ENCODE measurements at places on chromosomes 5 and 9.

- DNase-seq: no peak
Measured at GRCh38 chr9:4803670-4804530, 11.2 kb downstream of the RCL1 start.

GRCh38 chr9:72601615-72602014 lies 80.2 kb downstream of the TMC1 start:
- DNase-seq: no peak

GRCh38 chr9:68919661-68920060 lies 94.3 kb downstream of the PRKACG start:
- DNase-seq: no peak

- no peak for DNase-seq
Measured at GRCh38 chr9:93503381-93503780, 50.0 kb upstream of the FAM120AOS start.

- no peak for DNase-seq
Measured at GRCh38 chr9:28318515-28318914, 745.2 kb upstream of the C9orf72 start.

DNA sequence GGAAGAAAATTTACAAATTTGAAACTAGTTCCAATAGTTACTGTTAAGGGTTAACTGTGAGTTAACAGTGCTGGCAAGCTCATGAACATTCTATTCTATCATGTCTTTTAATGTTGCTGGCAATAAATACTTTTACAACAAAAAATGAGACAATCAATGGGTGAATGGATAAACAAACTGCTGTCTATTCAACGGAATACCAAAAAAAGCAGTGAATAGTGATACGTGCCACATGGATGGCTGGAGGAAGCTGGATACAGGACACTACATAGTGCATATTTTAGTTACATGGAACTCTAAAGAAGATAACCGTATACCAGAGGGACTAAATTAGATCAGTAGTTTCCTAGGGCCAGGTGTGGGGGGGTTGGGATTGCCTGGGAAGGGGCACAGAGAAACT lies 155.8 kb upstream of the RETREG1 start:
- no peak for DNase-seq

DNA sequence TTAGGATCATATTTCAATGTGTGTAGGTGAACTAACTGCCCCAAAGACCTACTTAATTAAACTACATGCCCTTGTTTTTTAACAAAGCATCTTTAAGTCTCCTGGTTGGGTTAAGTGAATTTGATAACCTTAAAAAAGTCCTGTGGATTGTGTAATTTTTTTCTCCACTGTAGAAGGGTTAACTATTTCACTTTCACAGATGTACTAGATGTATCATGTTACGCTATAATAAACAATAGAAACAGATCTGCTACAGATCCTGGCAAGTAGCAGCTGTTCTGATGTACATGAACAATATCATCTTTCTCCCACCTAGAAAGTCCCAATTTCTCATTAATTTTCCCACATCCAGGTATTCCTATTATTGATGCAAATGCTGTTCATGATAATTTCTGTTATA lies 18.9 kb downstream of the KIF24 start:
- DNase-seq: no peak

DNA sequence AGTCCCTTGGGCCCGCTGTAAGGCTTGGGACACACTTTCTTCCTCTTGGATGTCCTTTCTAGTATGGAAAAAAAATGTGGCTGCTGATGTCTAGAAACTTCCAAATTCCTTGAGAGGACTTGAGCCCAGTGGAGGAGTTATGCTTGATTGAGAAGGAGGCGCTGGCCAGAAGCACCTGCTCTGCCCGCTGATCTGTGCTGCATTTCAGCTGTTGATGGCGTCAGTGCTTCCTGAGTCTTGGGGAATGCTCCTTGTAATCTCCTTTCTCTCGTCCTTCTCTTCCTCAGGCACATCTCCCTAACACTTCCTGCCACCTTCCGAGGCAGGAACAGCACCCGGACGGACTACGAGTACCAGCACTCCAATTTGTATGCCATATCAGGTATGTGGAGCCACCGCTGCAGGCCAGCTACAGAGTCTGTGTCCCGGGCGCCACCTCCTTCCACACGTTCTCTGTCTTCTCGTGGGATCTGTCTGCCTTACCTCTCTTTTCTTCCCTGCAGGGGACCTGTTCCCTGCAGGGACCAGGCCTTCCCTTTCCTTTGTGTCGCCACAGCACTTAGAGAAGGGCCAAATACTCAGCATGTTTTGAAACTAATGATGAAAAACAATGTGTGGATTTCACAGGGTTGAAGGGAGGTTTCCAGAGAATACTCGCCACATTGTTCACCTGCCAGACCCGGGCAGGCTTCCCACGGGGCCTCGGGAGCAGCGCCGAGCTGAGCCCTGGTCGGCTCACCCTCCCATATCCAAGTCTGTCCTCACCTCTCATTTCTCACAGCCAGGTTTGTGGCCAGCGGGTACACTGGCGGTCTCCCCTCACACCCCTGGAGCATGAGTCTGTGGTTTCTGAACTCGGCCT lies 95.2 kb downstream of the MVB12B start:
- no peak for DNase-seq
